D721Med (cell line): ENCODE measurements at places on chromosomes 4 and X.

- no peak for DNase-seq
Measured at GRCh38 chr4:168908851-168909273, 101.2 kb downstream of the CBR4 start.

DNA sequence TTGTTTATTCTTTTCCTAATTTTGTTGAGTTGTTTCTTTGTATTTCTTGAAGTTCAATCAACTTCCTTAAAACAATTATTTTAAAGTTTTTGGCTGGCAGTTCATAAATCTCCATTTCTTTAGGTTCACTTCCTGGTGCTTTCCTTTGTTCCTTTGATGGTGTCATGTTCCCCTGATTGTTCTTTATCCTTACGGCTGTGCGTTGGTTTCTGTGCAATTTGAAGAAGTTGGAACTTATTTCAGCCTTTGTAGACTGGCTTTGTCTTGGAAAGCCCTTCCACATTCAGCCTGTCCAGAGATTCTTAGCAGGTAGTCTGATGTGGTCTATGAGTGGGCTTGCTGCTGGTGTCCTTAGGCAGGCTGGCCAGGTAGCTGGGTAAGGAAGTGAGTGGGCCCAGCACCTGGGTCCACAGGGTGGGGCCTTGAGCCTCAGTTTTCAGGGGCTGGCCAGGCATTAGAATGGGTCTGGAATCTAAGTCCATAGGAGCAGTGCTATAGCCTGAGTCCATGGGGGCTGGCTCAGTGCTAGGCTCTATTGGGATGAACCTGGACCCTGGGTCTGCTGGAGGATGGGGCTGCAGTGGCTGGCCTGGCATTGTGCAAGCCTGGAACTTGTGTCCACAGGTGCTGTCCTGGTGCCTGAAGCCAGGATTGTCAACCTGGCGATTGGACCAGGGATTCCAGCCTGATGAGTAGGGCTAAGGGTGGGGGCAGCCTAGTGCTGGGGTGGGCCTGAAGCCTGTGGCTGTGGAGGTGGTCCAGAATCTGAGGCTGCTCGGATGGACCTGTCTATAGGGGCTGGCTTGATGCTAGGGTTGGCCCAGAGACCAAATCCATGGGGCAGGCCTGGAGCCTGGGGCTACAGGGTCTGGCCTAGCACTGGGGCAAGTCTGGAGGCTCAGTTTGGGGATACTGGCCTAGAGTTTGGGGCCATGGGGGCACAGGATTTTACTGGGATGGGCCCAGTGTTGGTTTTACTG is 152.4 kb downstream of the STAG2 start:
- DNase-seq, result no peak

GRCh38 chr4:164288578-164288977 is 465.4 kb upstream of the SMIM31 start:
- DNase-seq, result no peak

DNA sequence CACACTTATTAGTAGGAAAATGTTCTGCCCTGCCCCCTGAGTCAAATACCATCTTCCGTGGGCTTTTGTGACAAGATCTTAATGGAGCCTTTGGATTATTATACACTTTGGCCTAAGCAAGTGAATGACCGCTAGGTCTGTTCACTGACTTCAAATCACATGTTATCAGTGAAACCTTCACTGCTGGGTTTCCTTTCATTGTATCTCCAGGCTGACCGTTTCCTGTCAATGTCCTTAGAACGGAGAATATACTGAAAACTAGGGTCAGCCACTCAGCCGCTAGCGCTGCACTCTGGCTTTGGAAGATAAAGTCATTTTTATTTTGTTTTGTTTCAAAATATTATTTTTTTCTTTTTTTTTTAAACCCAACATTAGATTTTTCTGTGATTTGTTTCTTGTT is 107.0 kb upstream of the TLL1 start:
- DNase-seq, result no peak

DNA sequence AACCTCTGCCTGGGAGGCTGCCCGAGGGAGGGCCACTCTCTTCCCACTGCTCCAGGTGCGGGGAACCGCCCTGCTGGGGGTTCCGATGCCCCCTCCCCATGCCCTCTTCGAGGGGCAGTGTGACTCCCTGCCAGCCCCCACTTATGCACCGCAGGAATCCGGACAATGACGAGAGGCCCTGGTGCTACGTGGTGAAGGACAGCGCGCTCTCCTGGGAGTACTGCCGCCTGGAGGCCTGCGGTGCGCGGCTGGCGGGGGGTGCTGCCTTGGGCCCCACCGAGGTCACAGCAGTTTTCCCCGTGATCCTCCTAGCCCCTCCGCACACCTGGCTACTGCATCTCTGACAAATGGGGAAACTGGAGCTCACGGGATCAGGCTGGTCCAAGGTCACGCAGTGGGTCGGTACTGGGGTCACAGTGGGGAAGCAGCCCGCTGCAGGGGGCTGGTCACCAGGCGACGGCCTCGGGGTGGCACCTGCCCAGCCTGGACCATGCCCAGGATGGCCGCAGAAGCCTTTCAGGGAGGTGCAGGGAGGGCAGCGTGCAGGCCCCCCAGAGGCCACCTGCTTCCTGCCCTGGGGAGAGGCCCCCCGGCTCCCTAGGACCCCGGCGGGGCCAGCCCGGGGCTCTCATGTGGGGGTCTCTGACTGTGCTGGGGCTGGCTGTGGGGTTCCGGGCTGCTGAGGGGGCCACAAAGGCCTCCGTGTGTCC is 3.5 kb downstream of the HGFAC start:
- no peak for DNase-seq

DNA sequence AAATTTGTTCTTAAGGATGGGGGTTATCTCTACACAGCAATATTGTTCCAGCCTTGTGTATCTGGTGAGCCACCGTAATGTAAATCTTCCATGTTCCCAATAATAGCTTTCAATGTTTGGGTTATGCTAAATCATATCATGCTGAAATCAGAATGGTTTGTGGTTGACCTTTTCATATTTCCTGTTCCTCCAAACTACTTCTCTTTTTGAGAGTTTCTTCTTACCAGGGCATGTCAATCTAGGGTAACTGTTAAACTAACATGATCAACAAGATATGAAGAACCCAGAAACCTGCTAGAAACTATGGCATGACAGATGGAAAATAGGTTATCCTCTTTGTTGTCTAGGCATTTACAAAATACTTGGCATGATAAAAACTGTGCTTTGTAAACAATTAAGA is 22.0 kb downstream of the TNMD start:
- no peak for DNase-seq

GRCh38 chrX:129726307-129727111 is 12.3 kb upstream of the XPNPEP2 start:
- no peak for DNase-seq

DNA sequence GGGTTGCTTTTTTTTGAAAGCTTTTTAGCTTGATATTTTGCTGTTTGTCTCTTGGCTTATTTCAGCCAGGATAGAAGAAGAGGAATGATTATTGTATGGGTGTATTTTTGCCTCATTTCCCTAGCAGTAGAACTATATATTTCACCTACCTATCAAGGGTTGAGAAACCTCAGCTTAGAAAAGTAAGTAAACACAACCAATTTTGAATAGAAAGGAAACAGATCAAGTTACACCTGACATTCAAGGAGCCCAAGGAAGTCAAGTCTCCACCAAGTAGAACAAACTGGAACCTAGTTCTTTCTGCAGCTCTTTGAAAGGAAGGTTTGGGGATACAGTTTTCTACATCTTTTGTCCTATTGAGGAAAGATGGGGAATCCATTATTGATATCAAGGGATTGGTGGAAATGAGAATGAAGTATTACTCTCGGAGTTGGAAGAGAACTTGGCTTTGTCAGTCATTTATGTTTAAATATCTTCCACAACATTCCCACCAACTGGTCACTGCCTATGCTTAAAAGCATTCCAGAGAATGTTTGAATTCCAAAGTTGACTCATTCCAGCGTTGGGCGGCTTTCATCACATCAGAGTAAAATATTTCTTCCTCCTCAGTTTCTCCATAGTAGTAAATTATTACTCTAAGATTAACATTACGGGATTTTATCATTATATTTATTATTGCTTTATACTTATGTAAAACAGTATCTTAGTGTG is 207.8 kb upstream of the CNKSR2 start:
- DNase-seq, result no peak

- DNase-seq, result no peak
Measured at GRCh38 chr4:2084316-2084715, 25.2 kb downstream of the NAT8L start.

DNA sequence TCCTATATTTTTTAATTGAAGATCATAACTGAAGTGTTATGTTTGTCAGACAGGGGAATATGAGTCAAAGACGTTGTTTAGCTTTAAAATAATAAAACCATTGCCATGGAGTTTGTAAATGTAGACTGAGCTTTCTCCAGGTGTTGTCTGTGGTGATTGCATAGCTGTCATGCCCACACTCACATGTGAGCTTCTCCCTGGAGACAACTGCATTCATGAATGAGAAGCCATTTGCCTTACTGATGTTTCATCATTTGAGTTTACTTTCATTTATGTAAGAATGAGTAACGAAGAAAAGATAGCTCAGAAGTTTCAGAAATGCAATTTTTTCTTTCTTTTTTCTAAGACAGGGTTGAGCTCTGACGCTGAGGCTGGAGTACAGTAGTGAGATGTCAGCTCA is 339.1 kb downstream of the GALNTL6 start:
- no peak for DNase-seq

- no peak for DNase-seq
Measured at GRCh38 chr4:133513901-133514300, 364.8 kb downstream of the PCDH10 start.

DNA sequence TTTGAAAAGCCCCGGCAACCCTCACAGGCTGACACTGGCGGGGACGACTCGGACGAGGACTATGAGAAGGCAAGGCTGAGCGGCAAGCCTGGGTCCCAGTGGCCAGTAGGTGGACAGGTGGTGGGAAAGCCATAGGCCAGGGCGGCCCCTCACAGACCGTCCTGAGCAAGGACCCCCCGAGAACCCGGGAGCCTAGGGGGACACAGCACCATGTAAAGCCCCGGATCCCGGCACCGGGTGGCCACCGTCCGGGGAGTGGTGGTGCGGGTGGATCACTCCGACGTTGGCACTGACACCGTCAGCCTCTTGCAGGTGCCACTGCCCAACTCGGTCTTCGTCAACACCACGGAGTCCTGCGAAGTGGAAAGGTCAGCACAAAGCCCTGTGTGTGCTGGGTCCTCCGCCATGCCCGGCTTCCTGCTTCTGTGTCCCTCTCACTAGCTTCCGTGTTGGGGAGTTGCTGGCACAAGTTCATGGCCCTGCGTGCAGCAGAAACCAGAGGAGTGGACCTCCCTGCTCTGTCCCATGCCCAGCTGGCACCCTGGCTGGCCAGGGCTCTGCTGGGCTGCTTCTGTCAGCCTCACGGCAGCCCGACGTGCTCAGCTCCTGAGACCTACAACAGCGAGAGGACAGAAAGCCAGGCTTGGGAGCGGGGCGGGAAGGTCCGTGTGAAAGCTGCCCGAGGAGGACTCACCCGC is 11.9 kb upstream of the ADD1 start:
- DNase-seq, result peak; percentile 21

DNA sequence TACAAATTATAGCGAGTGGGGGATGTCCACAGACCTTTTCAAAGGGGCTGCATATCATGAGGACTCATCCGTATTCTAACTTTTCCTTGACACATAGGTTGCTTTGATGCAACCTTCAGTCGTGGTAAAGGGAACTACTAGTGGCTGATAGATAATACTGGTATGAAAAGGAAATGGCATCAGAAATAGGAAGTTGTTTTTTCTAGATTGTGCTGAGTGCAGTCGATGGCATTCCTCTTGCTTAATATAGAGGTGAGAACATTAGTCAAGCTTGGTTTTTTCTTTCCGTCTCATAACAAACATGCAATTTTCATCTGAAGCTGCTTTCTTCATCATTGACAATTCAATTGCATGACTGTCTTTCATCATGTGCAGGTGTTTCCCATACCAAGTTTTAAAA is 16.6 kb downstream of the ENPEP start:
- DNase-seq, result no peak

- no peak for DNase-seq
Measured at GRCh38 chr4:2526559-2526958, 9.9 kb upstream of the FAM193A start.

- DNase-seq, result no peak
Measured at GRCh38 chr4:108094131-108094530, 74.6 kb downstream of the LEF1 start.

- no peak for DNase-seq
Measured at GRCh38 chr4:11720292-11720691, 291.6 kb upstream of the HS3ST1 start.

- DNase-seq, result no peak
Measured at GRCh38 chrX:1453395-1453783, 680 bp upstream of the ASMTL start.

- no peak for DNase-seq
Measured at GRCh38 chr4:158428242-158428641, 93.4 kb upstream of the RXFP1 start.
